ENCODE measurements at places on chromosomes 12 and 14.

- DNase-seq = no peak
- H3K27ac ChIP-seq = no peak overlapping the region
- no peak overlapping the region for H3K4me3 ChIP-seq
Measured at GRCh38 chr12:79085106-79085682, 220.6 kb downstream of the SYT1 start.

GRCh38 chr12:106446419-106447092 lies 89.0 kb downstream of the POLR3B start:
- H3K36me3 ChIP-seq = no peaks in the 10 kb centered on the region
- no peak overlapping the region for H3K27ac ChIP-seq
- no peaks in the 10 kb centered on the region for H3K4me1 ChIP-seq
- no peak for DNase-seq
- no peaks in the 10 kb centered on the region for H3K27me3 ChIP-seq

DNA sequence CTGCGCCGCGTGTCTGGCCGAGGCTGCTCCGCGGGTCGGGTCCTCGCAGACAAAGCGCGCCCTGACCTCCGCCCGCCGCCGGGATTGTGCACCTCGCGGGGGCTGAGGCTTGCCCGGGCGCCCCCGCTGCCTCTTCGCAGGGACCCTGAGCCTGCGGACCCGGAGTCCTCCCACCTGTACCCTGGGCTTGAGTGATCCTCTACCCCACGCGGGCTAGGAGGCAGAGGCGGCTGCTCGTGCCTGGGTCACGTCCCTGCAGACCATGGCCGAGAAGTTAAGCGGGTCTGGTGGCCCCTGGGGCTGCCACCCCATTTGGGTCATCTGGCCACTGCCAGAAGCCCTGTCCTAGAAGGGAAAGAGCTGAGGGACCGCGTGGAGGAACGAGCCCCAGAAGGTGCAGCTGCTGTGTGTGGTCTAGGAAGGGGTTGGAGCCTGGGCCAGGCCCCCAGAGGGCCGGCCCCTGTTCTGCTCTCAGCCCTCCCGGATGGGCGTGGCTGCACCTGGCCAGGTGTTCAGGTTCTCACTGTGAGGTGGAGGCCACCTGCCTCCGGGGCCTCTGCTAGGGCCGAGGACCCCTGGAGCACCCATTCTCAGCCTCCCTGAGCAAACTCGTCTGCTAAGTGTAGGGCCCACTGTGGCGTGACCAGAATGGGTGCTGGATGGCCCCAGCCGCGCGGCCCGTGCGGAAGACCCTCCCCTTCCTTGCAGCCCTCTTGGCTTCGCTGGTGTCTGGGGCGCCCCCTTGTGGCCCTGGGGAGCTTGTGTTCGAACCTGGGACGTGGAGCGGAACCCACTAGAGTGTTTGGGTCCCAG lies 49.6 kb downstream of the LRCOL1 start:
- peak overlapping the region; percentile 72 for H3K4me3 ChIP-seq
- DNase-seq = peak; percentile 61
- H3K27me3 ChIP-seq = peaks cover 13% of the 10 kb centered on the region
- peaks cover 18% of the 10 kb centered on the region for H3K4me1 ChIP-seq

- H3K4me3 ChIP-seq = no peak overlapping the region
- H3K4me1 ChIP-seq = no peaks in the 10 kb centered on the region
- H3K27ac ChIP-seq = no peak overlapping the region
- no peaks in the 10 kb centered on the region for H3K36me3 ChIP-seq
Measured at GRCh38 chr14:66365388-66365787, 120.8 kb upstream of the CCDC196 start.

- H3K27ac ChIP-seq = no peak overlapping the region
- peaks cover 5% of the 10 kb centered on the region for H3K36me3 ChIP-seq
- no peak for DNase-seq
- peak overlapping the region; percentile 76 for H3K4me3 ChIP-seq
- peaks cover 34% of the 10 kb centered on the region for H3K27me3 ChIP-seq
Measured at GRCh38 chr12:54189198-54189539, 384 bp upstream of the SMUG1 start.

DNA sequence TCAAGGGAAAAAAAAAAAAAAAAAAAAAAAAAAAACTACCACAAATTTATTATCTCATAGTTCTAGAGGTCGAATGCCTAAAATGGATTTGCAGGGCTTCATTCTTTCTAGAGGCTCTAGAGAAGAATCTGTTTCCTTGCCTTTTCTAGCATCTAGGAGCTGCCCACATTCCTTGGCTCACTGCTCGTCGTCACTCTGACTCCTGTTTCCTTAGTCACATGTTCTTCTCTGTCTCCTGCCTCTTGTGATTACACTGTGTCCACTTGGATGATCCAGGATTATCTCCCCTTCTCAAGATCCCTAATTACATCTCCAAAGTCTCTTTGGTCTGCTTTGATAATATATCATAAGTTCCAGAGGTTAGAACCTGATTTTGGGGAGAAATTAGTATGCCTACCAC lies 88.7 kb downstream of the HECTD1 start:
- peaks cover 7% of the 10 kb centered on the region for H3K4me1 ChIP-seq
- no peak for DNase-seq
- H3K4me3 ChIP-seq = no peak overlapping the region

GRCh38 chr12:1481326-1481725 lies 113.1 kb downstream of the FBXL14 start:
- no peak overlapping the region for H3K4me3 ChIP-seq
- H3K27me3 ChIP-seq = no peaks in the 10 kb centered on the region

- DNase-seq = no peak
- peaks cover 60% of the 10 kb centered on the region for H3K27me3 ChIP-seq
- H3K4me3 ChIP-seq = no peak overlapping the region
- no peak overlapping the region for H3K27ac ChIP-seq
- H3K36me3 ChIP-seq = no peaks in the 10 kb centered on the region
- no peaks in the 10 kb centered on the region for H3K4me1 ChIP-seq
Measured at GRCh38 chr12:5076761-5077160, 33.1 kb downstream of the KCNA5 start.

DNA sequence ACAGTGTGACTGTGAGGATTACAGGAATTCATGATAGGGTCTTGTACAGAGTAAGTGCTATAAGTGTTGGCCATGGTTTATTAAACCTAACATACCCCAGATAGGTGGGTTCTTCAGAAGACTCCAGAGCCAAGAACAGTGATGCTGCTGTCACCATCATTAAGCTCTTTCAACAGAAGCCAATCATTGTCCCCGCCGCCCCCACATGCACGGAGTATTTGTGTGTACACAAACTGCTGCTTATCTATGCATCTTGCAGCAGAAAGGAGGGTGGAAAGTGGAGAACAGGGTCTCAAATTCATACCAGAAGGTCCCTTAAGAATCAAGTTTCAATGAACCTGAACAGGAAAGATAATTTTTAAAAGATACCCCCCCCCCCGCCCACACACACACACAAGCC lies 51.2 kb downstream of the TMCC3 start:
- DNase-seq = no peak
- peaks cover 5% of the 10 kb centered on the region for H3K4me1 ChIP-seq
- no peak overlapping the region for H3K27ac ChIP-seq
- H3K27me3 ChIP-seq = no peaks in the 10 kb centered on the region
- no peak overlapping the region for H3K4me3 ChIP-seq

DNA sequence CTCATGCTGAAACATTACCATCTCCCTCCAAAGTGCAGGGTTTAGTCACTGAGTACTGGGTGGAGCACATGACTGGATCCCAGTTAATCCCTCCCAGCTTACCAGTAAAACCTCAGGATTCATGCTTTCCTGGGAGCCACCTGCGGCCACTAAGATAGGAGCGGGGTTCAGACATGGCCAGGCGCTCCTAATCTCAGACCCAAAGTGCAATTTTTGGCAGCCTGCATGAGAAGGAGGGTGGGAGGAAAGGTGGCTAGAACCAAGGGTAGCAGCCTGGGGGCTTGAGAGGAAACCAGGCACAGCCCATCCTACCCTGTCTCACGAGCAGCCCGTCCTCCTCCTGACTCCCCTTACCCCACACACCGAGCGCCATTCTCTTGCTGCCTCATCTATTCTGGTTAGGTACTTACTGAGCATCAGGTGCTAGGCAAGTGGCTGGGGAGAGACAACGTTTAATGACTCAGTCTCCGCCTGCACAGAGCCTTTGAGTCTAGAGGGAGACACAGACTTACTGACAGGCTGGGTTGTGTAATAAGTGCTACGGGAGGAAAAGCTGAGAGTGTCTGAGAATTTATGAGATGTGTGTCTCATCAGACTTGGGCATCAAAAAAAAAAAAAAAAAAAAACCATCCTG lies 9.9 kb downstream of the GPRC5A start:
- peaks cover 34% of the 10 kb centered on the region for H3K27me3 ChIP-seq
- H3K4me3 ChIP-seq = no peak overlapping the region
- no peak for DNase-seq
- no peaks in the 10 kb centered on the region for H3K36me3 ChIP-seq
- no peak overlapping the region for H3K27ac ChIP-seq
- no peaks in the 10 kb centered on the region for H3K4me1 ChIP-seq

DNA sequence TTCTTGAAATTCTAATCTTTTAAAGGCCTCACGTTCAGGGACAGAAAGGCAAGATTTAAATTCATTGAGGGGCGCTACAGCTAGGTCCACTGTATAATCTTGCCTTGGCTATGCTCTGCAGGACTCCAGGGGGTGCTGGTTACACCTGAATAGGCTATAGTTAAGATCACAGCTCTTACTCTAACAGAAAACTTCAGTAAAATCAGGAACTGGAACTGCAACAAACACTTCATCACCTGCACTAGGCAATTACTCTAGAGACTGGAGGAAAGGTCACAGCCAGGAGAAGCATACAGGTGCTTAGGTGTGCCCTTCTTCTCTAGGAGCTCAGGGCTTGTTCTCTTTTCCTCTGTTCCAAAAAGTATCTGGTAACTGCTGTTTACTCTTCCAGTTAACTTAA lies 20.9 kb downstream of the SLCO1C1 start:
- H3K27me3 ChIP-seq = no peaks in the 10 kb centered on the region
- H3K4me3 ChIP-seq = no peak overlapping the region
- H3K36me3 ChIP-seq = no peaks in the 10 kb centered on the region
- DNase-seq = no peak
- H3K27ac ChIP-seq = no peak overlapping the region

- H3K27ac ChIP-seq = peak overlapping the region; percentile 97
- H3K4me1 ChIP-seq = peaks cover 28% of the 10 kb centered on the region
- H3K4me3 ChIP-seq = peak overlapping the region; percentile 87
- H3K27me3 ChIP-seq = no peaks in the 10 kb centered on the region
- peaks cover 33% of the 10 kb centered on the region for H3K36me3 ChIP-seq
Measured at GRCh38 chr14:21455592-21455911, 371 bp downstream of the CHD8 start.

- peaks cover 56% of the 10 kb centered on the region for H3K36me3 ChIP-seq
- H3K4me3 ChIP-seq = no peak overlapping the region
- no peak for DNase-seq
- H3K27me3 ChIP-seq = no peaks in the 10 kb centered on the region
Measured at GRCh38 chr12:131736446-131737149, 25.7 kb downstream of the SFSWAP start.

GRCh38 chr12:96136161-96136560 lies 58.0 kb upstream of the ELK3 start:
- no peak for DNase-seq
- H3K4me1 ChIP-seq = peaks cover 20% of the 10 kb centered on the region
- H3K27me3 ChIP-seq = peaks cover 11% of the 10 kb centered on the region
- no peak overlapping the region for H3K27ac ChIP-seq

- no peak for DNase-seq
- no peak overlapping the region for H3K27ac ChIP-seq
- no peaks in the 10 kb centered on the region for H3K36me3 ChIP-seq
- H3K4me3 ChIP-seq = no peak overlapping the region
Measured at GRCh38 chr12:27330846-27331245, 1.8 kb upstream of the BMAL2 start.

- H3K27me3 ChIP-seq = peaks cover 22% of the 10 kb centered on the region
- H3K36me3 ChIP-seq = no peaks in the 10 kb centered on the region
- DNase-seq = no peak
- H3K4me1 ChIP-seq = no peaks in the 10 kb centered on the region
- no peak overlapping the region for H3K4me3 ChIP-seq
Measured at GRCh38 chr12:75850721-75851462, 180.7 kb downstream of the PHLDA1 start.

- H3K4me3 ChIP-seq = no peak overlapping the region
- no peak overlapping the region for H3K27ac ChIP-seq
- peaks cover 3% of the 10 kb centered on the region for H3K4me1 ChIP-seq
- H3K36me3 ChIP-seq = peaks cover 86% of the 10 kb centered on the region
- no peak for DNase-seq
Measured at GRCh38 chr12:110338754-110339153, 57.7 kb downstream of the ATP2A2 start.

DNA sequence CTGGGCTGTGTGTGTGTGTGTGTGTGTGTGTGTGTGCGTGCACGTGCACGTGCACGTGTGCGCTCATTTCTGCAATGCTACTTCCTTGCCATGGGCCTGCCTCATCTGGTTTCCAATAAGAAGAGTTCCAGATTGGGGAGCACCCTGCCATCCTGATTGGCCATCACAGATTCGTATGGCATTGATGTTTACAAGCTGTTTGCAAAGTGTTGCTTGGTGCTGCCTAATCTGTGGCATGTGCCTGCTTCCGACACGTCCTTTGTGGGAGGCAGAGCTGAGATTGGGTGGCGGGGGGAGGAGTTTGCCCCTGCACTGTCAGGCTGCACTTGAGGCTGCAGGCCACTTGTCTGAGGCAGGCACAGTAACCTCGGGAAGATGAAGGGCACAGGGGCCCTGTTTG lies 39.2 kb downstream of the SAMD4A start:
- no peaks in the 10 kb centered on the region for H3K4me1 ChIP-seq

- peaks cover 8% of the 10 kb centered on the region for H3K4me1 ChIP-seq
- no peaks in the 10 kb centered on the region for H3K36me3 ChIP-seq
- H3K27me3 ChIP-seq = no peaks in the 10 kb centered on the region
Measured at GRCh38 chr14:74142523-74142922, 57.8 kb downstream of the LIN52 start.

GRCh38 chr12:64699504-64700115 lies 59.6 kb downstream of the GNS start:
- no peak overlapping the region for H3K4me3 ChIP-seq
- H3K27me3 ChIP-seq = no peaks in the 10 kb centered on the region
- H3K36me3 ChIP-seq = peaks cover 40% of the 10 kb centered on the region
- DNase-seq = no peak
- H3K4me1 ChIP-seq = peaks cover 26% of the 10 kb centered on the region
- peak overlapping the region; percentile 84 for H3K27ac ChIP-seq

- H3K27ac ChIP-seq = peak overlapping the region; percentile 96
- peaks cover 17% of the 10 kb centered on the region for H3K36me3 ChIP-seq
- H3K27me3 ChIP-seq = no peaks in the 10 kb centered on the region
- no peak for DNase-seq
- H3K4me1 ChIP-seq = peaks cover 65% of the 10 kb centered on the region
Measured at GRCh38 chr14:92589213-92589852, 75.8 kb downstream of the RIN3 start.

DNA sequence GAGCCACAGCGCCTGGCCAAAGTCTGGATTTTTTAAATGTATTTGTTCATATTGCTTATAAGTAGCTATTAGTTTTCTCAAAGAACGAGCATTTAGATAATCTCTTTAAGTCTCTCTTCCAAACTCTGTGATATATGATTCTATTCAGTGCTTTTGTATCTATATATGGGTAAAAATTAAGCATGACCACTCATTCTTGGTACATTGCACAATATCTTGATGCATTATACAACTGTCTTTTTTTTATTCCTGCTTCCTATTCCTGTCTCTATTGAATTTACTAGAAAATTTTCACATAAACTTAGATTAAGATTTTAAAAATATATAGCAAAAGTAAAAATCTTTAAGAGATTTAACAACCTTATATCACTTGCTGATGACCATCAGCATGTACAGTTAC lies 29.1 kb downstream of the SOCS2 start:
- no peak for DNase-seq
- H3K27me3 ChIP-seq = no peaks in the 10 kb centered on the region
- H3K36me3 ChIP-seq = no peaks in the 10 kb centered on the region
- H3K27ac ChIP-seq = no peak overlapping the region
- no peaks in the 10 kb centered on the region for H3K4me1 ChIP-seq

GRCh38 chr12:109082751-109083150 lies 10.5 kb downstream of the ALKBH2 start:
- no peak overlapping the region for H3K4me3 ChIP-seq
- H3K27ac ChIP-seq = no peak overlapping the region
- H3K36me3 ChIP-seq = peaks cover 26% of the 10 kb centered on the region
- DNase-seq = no peak
- no peaks in the 10 kb centered on the region for H3K4me1 ChIP-seq
- no peaks in the 10 kb centered on the region for H3K27me3 ChIP-seq
